ENCODE measurements at places on chromosomes 3 and 15. TPM values are rescaled to one million over a fixed set of nuclear protein-coding genes. Genes with fewer than 3 reads are reported as not detected.

KCNMB3 gene
- total RNA-seq, result 3.1 TPM

NR2E3 gene
- total RNA-seq, result 0.16 TPM

SPINK8 gene
- total RNA-seq, result not detected

LSAMP gene
- total RNA-seq, result 47.3 TPM

CNTN3 gene
- 16.2 TPM for total RNA-seq

DNA sequence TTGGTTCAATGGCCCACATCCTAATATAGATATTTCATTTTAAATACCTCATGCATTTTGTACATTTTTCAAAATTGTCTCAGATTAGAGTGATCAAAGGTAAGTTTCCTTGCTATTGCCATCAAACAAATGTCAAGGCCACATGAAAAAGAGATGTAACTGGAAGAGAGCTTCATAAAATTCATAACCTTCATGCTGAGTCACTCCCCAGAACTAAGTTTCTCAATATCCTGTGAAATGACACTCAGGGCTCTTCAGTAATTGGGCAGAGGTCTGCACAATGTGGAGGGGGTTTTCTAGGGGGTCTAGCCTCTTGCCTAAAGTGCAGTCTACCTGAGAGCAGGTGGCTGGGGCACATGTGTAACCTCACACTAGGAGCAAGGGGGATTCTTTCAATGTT is 152.2 kb upstream of the SLC2A2 start:
- no peak for DNase-seq

DNA sequence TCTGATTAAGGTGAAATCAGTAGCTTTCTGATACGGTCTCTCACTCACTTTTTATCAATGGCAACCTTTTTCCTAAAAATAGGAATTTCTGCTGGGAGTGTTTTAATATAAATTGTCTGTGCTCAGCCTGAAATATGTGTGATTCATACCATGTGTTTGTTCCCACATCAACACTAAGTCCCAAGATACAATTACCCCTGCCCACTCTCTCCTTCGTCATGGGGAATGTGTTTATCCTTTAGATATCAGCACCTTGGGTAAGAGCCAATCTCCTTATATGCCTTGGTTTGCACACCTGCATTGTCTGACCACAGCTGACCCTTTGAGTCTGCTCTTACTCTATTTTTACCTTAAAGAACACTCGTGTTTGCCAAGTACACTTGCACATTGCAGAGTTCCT is 356.4 kb downstream of the LPP start:
- DNase-seq, result no peak

DNA sequence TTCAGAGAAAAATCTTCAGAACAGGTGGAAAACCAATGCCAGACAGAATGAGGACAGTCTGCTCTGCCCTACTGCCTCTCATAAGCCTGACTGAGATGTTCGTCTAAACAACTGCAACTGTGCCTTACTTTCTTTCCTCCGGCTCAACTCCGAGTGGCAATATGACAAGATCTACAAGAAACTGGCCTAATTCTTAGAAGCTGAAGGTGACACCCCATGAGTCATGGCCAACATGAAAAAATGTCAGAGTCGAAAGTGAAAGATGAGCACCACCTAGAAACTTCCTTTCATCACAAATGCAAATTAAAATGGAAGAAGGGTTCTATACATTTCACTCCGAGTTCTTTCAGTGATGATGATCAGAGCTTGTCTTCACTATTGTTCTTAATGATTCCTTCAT is 12.9 kb downstream of the PCYT1A start:
- no peak for DNase-seq

DNA sequence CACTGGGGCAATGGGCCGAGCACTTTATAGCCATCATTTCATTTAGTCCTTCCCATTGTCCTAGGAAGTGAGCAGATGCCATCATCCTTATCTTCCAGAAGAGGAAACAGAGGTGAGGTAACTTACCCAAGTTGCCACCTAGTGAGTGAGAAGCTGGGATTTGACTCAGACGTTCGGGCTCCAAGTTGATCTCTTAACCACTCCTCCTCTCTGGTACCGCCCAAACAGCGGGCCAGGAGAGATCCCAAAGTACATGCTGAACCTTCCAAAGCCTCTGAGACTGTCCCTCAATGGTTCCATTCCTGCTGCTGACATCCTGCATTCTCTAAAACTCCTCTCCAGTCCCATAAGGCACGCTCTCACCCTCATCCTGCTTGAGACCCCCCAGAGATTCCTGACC is 56.2 kb downstream of the EXOG start:
- no peak for DNase-seq

- DNase-seq, result no peak
These were observed 283.9 kb downstream of the TAFA4 start for GRCh38 chr3:68648494-68648893.

GRCh38 chr3:126267169-126267975 is 87.0 kb upstream of the ALDH1L1 start:
- peak; percentile 65 for DNase-seq

DNA sequence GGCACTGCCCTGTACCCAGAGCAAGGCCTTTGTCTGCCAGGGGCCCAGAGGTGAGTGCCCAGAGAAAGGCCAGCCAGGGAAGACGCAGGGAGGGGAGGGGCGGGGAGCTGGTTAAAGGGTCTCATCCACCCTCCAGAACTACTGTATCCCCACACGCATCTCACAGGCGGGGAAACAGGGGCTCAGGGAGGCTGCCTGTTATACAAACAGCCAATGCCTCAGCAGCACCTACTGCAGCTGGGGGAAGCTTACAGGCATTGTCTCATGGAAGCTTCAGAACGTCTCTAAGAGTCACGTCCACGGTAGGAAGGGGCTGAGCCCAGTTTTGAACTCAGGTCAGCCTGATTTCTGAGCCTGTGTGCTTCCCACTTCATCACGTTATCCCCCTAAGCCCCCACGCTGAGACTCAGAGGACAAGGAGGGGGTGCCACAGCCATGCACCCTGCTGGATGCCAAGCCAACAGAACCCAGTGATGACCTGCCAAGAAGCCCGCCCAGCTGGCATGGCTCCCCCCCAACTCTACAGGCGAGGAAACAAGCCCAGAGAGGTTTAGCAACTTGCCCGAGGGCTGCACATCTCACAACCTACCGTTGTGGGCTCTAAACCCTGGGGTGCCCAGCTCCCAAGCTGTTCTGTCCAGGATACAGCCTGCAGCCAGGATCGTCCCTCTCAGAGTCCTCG is 54.5 kb downstream of the IQSEC1 start:
- no peak for DNase-seq

DNA sequence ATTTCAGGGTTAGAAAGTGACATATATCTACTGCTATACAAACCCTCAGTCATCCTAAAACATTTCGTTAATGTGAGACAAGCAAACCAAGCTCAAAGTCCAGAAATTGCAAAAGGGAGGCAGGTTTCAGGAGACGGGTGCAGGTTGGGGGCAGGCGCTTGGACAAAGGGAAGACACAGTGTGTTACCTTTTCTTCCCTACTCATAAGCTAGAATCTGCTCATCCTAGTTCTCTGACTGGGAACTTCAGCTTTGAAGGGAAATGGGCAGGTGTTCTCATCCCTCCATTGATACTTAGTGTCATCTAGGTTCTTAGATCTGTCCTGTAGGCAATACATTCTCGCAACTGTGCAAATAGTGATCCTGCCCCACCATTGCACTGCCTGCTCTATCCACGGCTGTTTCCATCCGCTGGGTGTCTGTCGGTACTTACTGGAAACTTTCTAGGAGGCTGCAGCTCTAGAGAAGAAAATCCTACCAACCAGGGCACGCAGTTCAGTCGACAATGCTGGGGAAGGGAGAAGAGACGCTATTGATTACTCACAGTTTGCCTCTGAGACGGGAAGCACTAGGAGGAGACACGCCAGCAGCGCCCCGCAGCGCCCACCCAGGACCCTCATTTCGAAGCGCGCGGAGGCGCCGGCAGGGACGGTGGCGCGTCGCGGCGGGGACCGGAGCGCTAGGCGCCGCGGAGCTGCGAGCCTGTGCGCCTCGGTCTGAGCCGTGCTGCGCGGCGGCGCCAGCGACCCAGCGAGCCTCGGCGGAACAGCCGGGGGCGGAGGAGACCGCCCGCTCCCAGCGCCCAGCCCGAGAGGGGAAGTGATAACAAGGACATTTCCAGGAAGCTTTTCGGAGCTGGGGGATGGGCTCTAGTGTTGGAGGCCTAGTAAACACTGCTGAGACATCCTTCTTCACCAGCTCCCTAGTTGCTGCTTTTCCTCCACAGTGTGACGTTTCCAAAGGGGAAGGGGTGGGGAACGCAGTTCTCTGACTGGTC is at the start of gene PROS1:
Gene PROS1 (minus strand): TSS at position 766 of the 996 bp plus-strand sequence. CDS start 147 bp downstream, at position 619.
- peak; percentile 57 for DNase-seq

- no peak for DNase-seq
These were observed 14.9 kb downstream of the FAM162A start for GRCh38 chr3:122398920-122399319.

- no peak for DNase-seq
These were observed 24.3 kb downstream of the ZDHHC19 start for GRCh38 chr3:196186651-196187573.

DNA sequence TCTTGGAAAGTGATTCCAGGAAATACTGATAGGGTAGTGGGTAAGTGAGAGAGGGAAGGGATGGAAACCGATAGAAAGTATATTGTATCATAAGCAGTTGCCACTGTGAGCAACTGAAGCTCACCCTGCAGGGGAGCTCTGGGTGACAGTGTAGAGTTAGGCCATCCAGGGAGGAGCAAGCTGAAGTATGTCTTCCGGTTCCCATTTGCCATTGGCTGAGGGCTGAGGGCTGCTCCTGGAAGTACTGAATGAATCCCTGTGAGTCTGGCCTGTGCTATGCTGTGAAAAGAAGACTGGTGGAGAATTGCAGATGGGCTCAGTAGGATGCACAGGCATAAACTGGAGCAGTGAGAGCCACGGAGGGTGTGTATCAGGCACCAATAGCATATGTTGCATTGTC is 348.3 kb downstream of the MFSD1 start:
- DNase-seq, result no peak

DNA sequence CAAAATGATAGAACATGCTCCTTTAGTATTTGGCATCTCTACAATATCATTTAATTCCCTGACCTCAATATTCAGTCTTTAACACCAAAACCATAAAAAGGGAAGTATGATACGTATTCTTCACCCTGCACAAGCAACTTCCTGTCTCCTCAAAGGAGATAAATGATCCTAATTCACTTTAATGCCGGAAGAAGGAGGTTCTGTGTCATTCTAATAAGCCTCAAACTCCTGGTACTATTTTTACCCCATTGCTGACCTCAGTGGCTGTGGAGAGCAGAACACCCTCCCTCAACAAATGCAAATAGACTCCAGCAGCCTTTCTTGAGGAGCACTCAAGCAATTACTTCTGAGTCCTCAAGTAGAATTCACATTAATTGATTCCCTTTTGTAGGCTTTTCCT is 173.3 kb downstream of the TMEM108 start:
- DNase-seq, result no peak

- DNase-seq, result no peak
These were observed 456.1 kb upstream of the IL12A start for GRCh38 chr3:159532577-159532976.

DNA sequence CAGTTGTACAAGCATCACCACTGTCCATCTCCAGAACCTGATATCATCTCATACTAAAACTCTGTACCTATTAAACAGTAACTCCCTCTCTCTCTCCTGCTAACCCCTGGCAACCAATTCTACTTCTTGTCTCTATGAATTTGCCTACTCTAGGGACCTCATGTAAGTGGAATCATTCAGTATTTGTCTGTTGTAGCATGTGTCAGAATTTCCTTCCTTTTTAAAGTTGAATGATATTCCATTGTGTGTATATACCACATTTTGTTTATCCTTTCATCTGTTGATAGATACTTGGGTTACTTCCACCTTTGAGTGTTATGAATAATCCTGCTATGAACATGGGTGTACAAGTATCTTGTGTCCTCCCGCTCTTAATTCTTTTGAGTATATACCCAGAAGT is 16.6 kb downstream of the ZNF592 start:
- DNase-seq, result no peak

- DNase-seq, result no peak
These were observed 56.1 kb upstream of the CMSS1 start for GRCh38 chr3:99761415-99762165.

GRCh38 chr3:186628756-186629155 is 11.4 kb upstream of the FETUB start:
- DNase-seq, result no peak

DNA sequence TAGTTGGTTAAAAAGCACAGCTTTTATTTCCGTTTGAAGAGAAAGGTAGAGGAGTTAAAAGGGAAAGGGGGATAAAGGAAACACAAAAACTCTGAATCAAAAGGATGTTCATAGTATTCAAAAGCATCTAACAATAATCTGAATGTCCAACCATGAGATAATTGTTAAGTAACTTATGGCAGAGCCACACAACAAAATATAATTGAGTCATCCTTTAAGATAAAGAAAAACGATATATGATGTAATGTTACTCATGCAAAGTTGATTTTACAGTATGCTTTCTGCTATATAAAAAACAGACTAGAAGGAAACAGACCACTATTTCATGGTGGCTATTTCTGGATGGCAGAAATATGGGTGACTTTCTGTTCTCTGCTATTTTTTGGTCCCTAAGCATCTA is 3.9 kb downstream of the XPC start:
- DNase-seq, result no peak
